ENCODE measurements at places on chromosomes 5 and 9.

DNA sequence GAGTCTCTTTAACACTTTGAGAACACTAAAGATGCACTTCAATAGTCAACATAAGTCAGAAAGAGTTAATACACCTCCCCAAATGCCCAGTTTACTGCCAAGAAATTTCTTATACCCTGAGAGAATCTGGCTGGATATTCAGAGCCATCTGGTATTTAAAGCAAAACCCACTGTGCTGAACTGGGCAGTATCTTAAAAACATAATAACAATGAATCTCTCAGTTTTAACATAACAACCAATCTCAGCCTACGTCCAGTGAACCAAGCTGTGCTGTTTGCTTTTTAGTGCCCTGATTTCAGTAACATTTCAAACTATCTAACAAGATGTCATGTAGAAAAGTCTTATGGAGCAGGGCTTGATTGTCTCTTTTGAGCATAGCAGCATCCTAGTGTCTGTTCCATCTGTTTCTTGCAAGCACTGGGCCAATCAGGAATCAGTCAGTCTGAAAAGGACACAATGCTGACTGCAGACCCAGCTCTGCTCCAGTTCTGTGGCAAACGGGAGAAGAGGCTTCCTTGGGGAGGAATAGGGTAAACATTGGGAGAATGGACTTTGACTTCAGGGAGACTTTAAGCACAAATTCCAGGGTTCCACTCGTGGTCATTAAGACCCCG is 43.6 kb upstream of the FAM81B start:
- DNase-seq = no peak

DNA sequence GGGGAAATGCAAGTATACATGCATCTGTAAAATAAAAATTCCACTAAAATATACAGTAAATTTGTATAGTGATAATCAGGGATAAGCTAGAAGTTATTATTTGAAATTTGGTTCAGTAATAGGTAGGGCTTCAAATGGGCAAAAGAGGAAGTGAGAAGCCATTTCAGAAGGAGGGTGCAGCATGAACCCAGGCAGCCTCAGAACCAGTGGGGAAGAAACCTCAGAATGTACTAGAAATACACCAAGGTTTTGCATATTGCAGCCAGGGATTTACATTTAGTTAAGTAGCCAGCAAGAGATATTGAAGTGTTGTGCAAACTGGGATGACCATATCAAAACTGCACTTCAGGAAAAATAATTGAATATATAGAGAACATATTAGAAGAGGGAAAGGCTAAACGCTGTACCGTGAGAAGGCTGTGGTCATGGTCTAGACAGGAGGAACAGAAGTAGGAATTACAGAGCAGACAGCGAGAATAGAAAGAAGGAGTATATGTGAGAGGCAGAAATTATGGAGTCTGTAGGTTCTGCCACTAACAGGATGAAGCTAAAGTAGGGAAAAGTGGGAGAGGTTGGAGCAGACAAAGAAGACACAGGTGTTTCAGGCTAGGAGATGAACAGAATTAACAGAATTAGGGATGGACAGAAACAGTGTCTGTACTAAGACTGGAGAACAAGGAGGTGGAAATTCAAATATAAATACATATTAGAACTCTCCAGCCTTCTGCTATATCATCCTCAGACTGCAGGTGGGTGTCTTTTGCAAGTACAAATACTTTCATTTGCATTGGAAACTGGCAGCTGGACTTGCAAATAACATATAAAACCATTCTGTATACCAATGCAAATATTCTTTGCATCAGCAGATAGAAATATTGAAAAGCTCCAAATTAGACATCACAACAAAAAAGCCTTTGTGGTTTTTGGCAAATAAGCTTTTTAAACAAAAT is 335.6 kb downstream of the ZNF608 start:
- DNase-seq = no peak

DNA sequence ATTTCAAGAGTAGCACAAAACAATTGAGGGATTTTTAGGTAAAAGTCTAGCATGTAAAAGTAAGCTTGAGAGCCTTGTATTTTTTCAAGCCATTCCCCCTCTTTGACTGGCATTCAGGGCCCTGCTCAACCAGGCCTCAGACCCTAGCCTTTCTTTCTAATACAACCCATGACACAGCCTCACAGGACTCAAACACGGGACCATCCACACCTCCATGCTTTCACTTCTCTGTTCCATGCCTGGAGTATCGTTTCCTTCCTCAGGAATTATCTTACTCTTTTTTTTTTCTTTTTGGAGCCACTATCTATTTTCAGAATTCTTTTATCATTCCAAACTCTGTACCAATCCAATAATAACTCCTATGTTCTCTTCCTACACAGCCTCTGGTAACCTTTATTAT is 560.2 kb upstream of the CLINT1 start:
- DNase-seq = no peak

DNA sequence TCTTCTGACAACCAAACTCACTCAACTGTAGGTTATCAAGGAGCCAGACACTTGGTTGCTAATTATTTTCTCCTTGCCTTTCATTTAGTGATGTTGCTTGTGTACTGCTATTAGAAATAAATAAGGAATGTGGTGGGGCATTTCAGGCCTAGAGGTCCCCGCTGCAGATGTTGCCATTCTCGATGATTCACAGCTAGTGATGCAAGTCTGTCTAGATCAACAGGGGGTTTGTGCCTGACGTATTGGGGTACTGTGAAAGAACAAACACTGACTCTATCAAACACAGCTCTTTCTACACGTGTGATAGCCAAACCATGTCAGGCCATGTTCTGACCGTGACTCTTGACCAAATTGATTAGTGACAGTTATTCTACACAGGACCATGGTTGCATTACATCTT is 144.7 kb downstream of the OSTF1 start:
- DNase-seq = no peak

DNA sequence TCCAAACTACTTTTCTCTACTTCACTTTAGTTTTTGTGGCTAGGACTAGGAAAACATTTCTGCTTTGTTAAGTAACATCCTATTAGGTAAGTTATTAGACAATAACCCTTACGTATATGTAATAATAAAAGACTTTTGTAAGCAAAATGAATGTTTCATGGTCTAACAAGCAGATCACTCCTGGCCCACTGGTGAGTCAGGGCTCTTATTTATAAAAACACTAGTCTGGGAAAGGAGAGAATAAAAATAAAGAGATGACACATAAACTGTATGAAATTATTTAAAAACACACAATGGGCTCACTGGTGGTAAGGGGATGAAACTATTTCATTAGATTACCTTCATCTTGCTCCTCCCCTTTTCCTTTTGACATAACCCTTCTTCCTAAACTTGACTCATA is 2212.2 kb upstream of the ACO1 start:
- DNase-seq = no peak

DNA sequence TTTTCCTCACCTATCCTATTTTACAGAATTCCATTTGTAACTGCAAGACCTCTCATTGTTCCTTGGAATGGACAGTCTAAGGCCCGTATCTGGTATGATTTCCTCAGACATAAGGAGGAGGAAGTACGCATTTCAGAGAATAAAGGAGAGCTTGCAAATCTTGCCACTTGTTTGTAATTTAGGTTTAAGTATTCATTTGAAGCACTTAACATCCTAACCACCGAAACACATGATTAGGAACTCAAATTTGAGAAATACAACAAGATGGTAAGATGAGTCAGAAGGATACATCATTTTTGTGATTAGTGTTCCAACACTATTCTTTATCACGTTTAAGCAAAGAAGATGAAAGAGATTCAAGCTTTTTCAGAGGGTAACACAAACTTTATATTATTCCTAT is 3.9 kb upstream of the ZCCHC9 start:
- no peak for DNase-seq

- DNase-seq = no peak
These were observed 284.1 kb upstream of the GRIA1 start for GRCh38 chr5:153206361-153206760.

DNA sequence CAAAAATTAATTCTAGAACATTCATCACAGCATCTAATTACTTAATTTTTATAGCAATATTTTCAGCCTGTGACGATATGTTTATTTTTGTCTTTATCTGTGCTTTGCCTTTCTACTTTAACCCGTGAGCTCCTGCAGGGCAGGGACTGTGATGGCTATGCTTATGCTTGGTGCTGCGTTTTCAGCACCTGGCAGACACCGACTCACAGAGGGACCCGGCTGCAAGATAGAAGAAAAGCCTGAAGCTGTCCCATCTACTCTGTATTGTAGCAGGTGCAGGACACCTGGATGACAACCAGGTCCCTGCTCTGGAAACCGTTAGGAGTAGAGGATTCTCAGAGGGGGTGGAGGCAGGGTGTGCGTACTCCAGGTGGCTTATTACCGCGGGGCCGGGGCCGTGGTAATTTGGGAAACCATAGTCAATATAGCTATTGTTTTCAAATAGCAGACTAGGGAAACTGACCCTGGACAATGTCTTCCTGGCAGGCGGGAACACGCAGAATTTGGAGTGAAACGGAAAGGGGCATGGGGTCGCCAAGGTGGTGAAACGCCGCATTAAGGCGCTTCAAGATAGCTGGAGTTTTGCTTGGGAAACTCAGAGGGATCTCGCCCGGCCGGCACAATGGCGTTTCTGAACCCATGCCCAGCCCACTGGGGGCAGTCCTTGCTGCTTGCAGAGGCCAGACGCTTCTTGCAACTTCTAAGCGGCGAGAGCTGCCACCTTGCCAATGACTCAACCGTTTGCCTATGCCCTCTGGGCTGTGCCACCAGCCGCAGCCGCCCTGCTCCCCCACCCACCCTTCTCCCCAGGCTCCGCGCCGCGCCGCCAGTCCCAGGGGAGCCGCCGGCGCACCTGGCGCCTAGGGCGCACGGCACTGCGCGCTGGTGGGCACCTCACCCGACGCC is 140.1 kb upstream of the PALM2AKAP2 start:
- no peak for DNase-seq

GRCh38 chr5:171770153-171770552 is 15.5 kb upstream of the SMIM23 start:
- no peak for DNase-seq

- DNase-seq = no peak
These were observed 164.9 kb downstream of the SEMA6A start for GRCh38 chr5:116409591-116410296.

GRCh38 chr9:100206899-100207298 is 107.9 kb downstream of the INVS start:
- DNase-seq = no peak

GRCh38 chr9:38380872-38381534 is 11.5 kb upstream of the ALDH1B1 start:
- no peak for DNase-seq

- DNase-seq = no peak
These were observed 413 bp downstream of the JADE2 start for GRCh38 chr5:134525683-134526482.

DNA sequence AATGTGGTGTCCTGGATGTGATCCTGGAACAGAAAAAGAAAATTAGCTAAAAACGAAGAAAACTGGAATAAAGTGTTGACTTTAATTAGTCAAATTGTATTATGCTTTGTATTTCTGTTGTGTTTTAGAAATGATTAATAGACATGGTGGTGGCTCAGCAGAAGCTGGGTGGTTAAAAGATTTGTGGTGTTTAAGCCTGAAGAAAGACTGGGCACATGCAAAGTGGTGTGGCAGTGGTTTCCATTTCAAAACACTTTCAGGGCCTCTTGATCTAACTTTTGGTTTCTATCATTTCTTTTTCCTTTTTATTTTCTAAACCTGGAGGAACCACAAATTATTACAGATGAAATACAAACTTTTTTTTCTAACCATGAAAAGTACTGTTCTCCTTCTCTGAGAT is 44.1 kb downstream of the ADGRV1 start:
- DNase-seq = no peak

GRCh38 chr5:43335681-43336080 is 22.5 kb upstream of the HMGCS1 start:
- no peak for DNase-seq

GRCh38 chr5:78741019-78741418 is 92.4 kb upstream of the LHFPL2 start:
- no peak for DNase-seq

DNA sequence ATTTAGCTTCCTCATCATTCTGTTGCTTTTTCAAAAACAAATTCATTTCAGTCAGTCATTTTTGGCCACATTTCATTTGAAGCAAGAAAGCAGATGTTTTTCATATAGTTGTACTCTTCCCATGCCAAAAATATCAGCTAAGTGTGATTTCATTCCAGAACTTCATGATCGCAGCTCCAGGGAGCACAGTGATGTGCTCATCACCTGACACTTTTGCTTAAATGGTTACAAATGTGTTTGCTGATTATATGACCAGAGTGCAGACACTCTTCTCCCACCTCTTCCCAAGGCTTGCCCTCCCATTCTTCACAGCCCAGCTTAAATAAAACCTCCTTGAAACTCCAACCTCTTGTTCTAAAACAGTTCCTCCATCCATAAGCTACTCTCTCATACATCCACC is 32.6 kb downstream of the GABRB2 start:
- no peak for DNase-seq

DNA sequence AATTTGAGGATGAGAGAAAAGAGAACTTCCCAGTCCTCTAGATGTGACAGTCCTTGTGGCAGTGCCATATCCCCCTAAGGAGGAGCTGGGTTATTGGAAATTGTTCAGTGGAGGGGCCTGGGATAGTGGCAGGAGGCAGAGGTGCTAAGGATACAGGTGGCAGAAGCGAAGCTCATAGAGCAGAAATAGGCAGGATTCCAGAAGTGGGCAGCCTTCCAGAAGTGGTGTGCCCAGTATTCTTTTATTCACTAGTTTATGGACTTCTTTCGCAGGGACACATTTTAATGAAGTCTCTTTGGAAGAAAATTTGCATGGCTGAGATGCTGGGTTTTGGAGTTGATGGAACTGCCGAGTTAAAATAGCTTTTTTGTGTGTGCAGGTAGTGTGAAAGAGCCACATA is 6.8 kb downstream of the PIK3R1 start:
- no peak for DNase-seq

DNA sequence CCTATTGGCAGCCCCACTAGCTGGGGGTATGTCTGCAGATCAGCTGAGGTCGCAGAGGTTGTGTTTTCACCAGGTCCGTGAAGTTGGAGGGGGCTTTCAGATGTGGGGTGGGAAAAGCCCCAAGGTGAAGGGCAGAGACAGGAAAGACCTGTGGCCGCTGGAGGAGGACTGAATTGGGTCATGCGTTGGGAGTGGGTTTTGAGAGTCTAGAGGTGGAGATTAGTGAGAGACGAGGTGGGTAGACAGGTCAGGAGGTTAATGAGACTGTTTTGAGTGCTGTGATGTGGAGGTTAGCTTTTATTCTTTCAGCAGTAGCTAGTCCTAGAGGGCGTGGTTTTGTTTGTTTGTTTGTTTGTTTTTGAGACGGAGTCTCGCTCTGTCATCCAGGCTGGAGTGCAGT is 10.3 kb downstream of the SNX30 start:
- DNase-seq = no peak

- no peak for DNase-seq
These were observed 26.4 kb upstream of the GABRB2 start for GRCh38 chr5:161572914-161573313.

- no peak for DNase-seq
These were observed 43.1 kb downstream of the NACC2 start for GRCh38 chr9:136051837-136052471.

GRCh38 chr5:40552981-40553380 is 126.7 kb upstream of the PTGER4 start:
- no peak for DNase-seq

- DNase-seq = no peak
These were observed 90.2 kb downstream of the XRCC4 start for GRCh38 chr5:83167538-83167937.

Data from GM19239 (cell line).